ENCODE measurements at places on chromosomes 11 and 22. TPM values are rescaled to one million over a fixed set of nuclear protein-coding genes. Genes with fewer than 3 reads are reported as not detected.

DNA sequence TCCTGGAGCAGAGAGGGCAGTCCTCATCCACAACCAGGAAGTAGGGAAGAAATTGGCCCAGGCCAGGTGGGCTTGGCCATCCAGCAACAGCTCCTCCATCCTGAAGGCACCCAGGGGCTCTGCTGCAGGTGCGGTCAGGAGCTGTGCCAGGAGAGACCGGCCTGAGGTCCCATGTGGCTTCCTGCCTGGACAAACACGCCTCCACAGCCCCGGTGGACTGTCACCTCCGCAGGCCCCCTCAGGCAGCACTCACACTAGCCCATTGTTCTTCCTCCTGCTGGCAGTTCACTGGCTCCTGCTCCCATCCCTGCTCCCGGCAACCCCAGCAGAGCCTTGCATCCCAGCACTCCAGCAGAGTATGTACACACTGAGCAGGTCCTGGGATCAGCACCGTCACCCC is 16.0 kb upstream of the POU2AF1 start:
- DNase-seq: no peak

DNA sequence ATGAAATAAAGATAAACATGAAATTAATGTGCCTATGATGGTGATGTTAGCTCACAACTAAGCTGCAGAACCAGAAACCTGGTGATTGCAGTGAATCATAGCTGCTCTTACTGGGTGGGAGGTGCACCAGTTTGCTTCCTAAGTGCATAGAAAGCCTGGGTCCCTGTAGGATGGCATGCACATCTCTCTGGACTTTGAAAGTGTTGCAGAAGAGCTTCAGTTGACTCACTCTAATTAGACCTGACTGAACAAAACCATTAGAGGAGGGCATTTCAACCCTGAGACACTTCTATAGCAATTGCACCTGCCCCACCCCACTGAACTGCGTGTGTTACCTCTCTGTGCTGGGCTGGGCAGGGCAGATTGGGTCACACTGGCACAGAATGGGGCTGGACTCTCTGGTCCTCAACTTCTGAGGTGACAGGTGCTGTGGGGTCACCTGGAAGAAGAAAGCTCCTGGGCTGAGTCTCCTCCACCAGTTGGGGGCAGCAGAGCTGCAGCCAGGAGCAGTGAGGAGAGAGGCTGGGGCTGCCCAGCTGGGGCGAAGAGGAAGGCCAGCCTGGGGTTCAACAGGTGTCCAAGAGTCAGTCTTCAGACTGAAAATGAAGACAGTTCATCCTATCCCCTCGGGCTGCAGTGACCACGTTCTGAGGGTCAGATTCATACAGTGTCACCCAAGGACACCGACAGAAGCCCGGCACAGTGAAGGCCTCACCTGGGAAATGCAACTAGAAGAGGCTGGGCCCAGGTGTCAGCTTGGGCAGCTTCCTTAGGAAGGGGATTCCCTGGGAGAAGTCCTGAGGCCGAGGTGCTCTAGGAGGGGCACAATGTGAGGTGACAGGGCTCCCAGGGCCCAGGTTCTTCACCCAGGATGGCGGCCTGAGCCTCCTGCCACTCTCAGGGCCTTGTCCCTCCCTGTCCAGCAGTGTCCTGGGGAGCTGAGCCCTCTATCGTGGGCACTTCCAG is 58.1 kb downstream of the GGTLC2 start:
- no peak for DNase-seq

DNA sequence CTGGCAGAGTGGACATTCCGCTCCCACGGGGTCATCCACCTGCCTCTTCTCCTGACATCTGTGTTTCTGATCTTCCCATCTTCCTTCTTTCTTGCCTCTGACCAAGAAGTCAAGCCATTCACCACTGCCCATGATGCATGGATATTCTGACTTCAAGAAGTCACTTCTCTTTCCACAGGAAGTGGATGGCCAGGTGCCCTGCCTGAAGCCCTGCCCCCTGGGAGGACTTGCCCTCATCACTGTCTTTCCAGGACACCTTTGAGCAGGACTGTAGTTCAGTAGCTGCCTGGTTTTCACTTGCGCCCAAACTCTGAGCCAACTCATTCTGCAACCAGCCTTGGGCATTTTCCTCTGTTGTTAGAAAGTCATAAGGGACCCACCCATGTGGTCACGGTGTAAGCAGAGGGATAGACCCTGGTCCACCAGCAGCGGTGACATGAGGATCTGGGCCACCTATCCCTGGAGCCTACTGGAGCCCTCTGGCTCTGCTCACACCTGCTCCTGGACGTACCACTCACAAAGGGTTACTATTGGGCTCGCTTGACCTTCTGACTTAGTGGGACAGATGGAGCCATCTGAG is 6.9 kb downstream of the CYTH4 start:
- no peak for DNase-seq

The NEFH gene
- 1.1 TPM for polyA plus RNA-seq

DNA sequence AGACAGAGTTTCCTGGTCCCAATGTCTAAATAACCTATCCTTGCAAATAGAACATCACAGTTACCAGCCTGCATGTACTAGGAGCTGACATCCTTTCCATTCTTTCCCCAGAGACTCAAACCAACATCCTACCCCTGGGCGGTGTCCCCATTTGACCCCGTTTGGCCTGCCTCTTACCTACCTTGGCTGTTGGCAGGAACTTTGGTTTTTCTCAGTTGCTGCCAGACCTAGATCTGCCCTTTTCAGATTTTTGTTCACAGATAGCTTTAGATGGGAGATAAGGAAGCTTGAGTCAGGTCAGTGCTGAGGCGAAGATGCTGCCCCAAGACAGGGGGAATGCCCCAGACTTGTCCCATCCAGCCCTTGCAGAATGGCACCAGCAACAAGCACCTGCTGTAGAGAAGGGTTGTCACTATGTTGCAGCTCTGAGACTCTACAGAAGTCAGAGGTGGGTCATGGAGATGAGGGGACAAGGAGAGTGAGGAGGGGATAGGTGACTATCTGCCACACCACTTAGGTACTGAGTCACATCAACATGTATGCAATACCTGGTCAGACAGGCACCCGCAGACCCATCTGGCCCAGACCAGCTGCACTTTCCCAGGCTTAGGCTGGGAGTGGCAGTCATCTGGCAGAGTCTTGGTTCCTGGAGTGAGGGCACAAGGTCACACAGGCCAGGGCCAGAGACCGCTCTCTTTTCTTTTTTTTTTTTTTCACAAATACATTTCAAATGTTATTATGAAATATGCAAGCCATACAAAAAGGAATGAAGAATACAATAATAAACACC is 61.5 kb upstream of the POU2AF1 start:
- no peak for DNase-seq

DNA sequence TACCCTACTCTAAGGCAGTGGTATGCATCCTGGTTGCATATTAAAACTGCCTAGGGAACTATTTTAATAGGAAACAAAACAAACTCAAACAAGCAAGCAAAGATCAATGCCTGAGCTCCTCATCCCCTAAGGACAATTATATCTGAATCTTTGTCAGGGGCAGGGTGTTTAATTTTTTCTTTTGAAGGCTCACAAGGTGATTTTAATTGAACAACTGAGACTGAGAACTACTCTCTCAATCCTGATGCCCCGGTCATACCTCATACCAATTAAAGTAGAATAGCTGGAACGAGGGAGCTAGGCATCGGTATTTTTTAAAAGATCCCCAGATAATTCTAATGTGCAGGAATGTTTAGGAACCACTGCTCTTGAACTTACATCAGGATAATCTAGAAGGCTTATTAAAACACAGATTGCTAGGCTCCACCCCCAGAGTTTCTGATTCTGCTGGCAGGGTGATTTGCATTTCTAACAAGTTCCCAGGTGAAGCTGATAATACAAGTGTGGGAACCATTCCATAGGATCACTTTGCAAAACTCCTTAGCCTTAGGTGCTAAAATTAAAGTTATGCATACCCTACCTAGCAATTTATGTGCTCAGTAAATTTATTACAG is 416.5 kb downstream of the GUCY1A2 start:
- no peak for DNase-seq

GRCh38 chr22:31707519-31707918 is 42.4 kb downstream of the PRR14L start:
- DNase-seq: no peak

DNA sequence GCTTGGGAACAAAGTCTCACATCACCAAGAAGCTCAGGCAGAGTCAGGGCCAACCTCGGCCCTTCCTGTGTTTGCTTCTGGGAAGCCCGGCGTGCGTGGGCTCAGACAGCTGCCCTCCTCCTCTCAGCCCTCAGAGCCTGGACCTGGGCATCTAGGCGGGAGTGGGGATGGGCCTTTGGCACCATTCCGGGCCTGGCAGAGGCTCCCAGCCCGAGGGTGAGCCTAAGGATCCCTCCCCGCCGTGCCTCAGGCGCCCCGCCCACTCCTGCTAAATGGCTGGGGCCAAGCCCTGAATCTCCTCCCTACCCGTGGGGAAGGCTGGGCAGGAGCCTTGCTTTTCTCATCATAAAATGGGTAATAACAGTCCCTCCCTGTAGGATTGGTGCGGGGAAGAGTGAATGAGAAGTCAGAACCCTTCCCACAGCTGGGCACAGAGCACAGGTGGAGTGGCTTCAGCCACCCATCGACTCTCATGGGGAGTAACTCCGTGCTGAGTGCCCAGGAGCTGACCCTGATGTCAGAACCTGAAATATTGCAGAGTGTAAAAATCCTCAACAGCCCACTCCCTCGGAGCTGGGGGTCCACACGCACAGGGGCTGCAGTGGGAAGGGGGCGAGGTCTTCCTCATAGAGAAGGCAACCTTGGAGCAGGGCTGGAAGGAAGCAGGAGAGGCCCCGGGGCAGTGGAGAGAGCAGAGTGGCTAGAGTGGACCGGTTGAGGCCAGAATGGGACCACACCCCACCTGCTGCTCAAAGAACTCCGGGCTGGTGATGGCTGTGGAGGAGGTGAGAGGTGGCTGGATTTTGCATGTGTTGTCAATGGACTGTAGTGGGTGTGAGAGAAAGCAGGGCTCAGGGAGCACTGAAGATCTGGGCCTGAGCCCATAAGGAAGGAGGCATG is 18.8 kb upstream of the CDKN1C start:
- DNase-seq: no peak

GRCh38 chr11:99695106-99695505 is 674.4 kb downstream of the CNTN5 start:
- no peak for DNase-seq

Measured in urinary bladder (tissue), 4 donors.